ENCODE measurements at places on chromosomes 7 and 10.

- peak; percentile 16 for DNase-seq
Measured at GRCh38 chr10:7853226-7853842, 35.0 kb downstream of the TAF3 start.

DNA sequence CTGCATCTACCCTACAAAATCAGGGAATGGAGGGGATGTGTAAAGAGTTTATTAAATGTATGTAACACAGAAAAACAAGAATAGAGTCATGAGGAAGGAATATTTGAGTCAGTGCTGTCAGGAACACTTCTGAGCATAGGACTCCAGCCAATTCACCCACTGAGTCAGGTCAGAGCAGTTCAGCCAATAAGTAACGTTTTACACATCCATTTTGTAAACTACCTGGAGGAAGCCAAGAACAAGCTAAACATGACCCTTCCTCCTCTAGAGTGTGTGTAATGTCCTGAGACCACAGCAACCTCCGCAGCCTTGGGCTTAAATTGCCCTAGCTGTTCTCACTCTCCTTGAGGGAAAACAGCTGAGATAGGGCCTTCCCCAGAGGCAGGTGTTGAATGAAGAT is 691.5 kb upstream of the LRRN3 start:
- DNase-seq, result no peak

- DNase-seq, result peak; percentile 71
Measured at GRCh38 chr10:57657164-57657765, 610.4 kb downstream of the IPMK start.

DNA sequence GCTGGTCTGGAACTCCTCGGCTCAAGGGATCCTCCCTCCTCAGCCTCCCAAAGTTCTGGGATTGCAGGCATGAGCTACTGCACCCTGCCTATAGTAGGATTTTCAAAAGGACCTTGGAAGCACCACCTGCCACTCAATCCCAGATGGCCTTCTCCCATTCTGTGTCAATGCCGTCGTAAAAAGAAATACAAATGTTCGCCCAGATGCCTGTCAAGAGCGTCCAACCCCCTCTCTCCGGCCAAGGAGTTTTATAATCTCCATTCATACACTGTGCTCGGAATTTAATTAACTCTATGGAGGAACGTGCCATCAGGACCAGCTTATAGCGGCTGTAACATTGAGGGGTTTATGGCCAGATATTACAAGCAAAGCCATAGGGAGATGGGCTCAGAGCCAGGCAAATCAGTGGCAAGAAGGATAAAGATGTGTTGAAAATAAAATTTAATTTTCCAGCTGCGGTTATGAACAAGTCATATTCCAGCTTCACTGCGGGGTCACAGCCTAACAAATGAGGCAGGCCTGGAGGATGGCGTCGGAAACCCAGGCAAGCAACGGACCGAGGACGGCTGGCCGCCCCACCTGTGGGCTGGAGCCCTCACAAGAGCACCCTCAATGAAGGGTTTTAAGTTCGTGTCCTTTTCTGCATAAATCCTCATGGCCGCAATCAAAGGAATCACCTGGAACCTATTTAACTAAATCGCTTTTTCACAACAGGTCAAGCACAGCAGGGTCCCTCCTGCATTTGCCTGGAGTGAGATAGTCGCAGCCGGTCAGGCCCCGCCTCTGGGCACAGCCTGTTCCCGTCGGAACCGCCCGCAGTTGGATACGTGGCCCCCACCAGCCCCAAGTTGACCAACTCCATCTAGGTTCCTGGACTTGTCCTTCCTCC is 374.5 kb upstream of the FOXK1 start:
- no peak for DNase-seq

- no peak for DNase-seq
Measured at GRCh38 chr10:129418496-129419225, 48.4 kb upstream of the MGMT start.

All from hematopoietic multipotent progenitor cell treated with erythropoietin and hydrocortisone succinate and interleukin-3 and kit ligand, for 6 days (in vitro differentiated cells).